Frontal cortex (tissue), 4 donors: ENCODE measurements at places on chromosomes 11 and 22.

- DNase-seq: no peak
Measured at GRCh38 chr11:64360448-64360921, 1.5 kb downstream of the RPS6KA4 start.

DNA sequence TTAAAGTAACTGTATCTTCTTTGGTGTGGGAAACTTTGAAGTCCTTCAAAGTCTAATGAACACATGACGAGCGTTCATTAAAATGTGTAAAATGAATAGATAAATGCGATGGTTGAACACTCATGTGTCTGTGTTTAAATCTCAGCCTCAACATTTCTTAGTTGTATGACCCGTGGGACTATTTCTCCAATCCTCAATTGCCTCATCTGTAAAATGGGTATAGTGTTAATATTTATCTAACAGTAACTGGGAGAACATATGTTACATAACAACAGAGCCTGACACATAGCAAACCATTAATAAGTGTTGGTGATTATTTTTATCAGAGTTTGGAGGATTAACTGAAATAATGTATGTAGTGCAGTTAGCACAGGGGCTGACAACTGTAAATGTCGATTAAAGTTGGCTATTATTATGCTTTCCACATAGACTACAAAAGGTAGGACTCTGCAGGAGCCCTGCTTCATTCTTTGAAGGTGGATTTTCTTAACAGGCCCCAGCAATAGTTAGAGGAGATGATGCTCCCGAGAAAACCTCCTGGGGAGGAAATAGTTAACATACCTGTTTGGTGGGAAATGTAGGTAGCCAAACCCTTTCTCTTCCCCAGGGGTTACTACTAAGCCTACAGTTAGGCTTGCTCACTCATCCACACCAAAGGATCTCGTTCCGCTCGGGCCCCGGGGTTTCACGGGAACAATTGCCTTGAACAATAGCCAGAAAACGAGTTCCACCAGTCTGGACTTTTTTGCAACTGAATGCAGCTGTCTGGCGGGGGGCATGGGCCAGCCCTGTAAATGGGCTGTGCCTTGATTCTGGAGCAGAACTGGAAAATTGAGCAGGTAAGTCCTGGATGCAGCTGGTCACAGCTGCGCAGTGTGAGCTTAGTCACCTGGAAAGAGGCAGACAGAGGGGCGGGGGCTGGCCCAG, 133.4 kb downstream of the DBX1 start:
- no peak for DNase-seq

- no peak for DNase-seq
Measured at GRCh38 chr11:8283465-8284230, 20.0 kb upstream of the LMO1 start.

DNA sequence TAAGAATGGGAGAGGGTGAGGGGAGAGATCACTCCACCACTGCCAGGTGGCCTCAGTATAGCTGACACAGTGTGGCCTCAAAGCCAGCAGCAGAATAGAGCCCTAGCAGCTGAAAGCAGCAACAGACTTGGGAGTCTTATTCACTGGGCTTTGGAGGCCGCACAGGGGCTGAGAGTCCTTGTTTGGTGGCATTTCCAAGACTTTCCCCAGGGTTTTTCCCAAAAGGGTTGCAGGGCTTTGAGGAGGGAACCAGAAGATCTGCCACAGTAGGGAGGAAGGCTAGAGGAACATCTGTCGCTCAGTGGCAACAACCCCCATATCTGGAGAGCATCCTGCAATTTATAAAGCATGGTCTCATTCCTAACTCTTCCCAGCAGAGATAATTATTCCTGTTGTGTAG, 35.0 kb upstream of the RCN1 start:
- no peak for DNase-seq

DNA sequence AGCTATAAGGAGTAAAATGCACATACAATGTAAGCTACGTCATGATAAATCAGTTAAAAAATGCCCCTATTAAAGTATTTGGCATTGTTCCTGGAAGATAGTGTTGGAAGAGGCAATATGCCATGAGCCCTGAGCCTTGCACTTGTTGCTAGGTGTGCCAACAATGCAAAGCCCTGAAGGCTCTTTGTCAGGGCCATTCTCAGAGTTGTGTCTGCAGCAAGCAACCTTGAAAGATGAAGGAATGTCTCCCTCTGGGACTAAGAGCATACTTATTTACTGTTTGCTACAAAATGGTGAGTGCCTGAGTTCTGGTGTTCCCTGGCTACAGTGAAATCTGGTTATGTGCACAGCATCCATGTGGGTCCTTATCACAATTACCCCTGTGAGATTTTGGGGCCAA, 322.3 kb upstream of the FAT3 start:
- no peak for DNase-seq

DNA sequence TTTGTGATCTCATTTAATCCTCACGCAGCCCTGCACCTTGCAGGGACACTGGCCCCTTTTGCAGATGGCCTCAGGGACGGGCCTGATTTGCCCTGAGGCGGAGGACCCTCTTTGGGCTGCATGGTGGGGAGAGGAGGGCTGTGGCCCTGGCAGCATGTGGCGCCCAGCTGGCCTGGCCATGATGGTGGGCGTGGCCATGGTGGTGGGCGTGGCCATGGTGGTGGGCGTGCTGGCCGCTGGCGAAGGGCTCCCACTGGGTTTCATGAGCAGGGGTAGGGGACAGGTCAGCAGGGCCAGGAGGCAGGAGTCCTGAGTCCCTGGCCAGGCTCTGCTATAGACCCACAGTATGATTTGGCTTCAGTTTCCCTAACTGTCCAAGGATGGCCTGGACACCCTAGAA, 13.1 kb downstream of the WNT11 start:
- no peak for DNase-seq

DNA sequence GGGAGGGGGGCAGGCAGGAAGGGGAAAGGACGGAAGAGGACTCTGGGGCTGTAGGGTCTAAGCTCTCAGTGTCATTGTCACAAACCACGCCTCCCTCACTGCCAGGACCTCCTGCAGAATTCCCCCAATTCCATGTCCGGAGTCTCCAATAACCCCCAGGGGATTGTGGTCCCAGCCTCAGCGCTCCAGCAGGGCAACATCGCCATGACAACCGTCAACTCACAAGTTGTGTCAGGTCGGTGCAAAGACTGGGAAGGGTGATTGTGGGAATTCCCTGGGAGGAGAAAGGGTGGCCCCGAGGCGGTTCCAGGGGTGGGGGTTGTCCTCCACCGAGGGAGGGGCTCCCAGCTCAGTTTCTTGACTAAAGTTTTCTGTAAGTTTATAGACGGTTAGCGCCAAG, 86.0 kb downstream of the FEZ1 start:
- no peak for DNase-seq

DNA sequence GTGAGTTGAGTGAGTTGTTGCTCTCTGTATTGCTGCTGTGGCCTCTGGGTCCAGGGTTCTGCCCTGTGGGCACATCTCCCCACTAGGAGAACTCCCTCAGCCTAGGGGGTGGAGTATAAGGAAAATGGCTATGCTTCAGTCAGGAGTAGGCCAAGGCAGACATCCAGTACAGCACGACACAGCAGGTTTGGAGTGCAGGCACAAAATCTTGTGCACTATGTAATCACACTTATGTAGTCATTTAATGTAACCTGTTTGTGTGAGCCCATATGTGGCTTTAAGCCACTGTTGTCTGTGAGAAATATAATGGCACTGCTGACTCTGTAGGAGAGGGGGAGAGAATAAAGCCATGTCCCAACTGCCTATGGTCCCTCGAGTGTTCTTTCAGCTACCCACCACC, 90.1 kb downstream of the CCDC83 start:
- DNase-seq: no peak

DNA sequence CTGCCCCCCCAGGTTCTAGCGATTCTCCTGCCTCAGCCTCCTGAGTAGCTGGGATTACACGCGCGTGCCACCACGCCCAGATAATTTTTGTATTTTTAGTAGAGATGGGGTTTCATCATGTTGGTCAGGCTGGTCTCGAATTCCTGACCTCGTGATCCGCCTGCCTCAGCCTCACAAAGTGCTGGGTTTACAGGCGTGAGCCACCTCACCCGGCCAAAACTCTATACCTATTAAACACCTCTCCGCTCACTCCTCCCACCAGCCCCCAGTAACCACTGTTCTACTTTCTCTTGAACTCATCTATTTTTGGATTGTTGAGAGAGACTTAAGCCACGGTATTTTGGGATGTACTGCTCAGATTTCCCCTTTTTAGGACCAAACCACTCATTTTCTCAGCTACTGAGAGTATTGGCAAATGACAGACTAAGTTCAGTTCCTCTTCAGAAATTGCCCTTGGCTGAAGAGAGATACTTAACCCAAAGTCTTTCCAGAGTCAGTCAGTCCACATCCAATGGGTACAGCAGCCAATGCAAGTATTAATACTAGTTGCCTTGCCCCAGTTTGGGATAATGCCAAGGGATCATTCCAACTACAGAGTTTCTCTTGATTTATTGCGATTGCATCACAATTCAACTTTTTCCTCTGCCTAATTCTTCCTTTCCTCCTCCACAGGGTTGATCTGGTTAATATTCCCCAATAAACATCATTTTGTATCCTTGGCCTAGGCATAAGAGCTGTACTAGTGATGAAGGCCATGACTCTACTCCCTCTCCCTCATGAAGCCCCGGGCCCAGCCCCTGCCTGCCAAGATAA, 36.8 kb upstream of the CSTF3 start:
- no peak for DNase-seq

DNA sequence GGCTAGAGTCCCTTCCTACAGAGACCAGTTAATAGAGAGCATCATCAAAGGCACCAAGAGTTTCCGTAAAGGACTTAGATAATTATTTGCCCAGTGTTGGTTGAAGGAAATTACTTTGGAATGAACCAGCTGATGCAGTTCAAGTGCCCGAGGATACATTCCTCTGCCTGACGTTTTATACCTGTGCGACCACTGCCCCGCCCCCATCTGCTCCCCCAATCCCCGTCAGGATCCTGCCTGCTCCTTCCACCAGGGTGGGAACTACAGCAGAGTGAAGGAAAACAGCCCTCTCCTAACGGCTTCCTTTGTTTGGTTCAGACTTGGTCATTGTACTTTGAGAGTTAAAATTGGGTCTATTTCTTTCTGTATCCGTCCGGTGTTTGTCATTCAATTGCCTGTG, 761.5 kb downstream of the NTM start:
- DNase-seq: no peak

- no peak for DNase-seq
Measured at GRCh38 chr11:119461229-119461963, 38.4 kb upstream of the THY1 start.

GRCh38 chr11:31799435-31800397, 11.4 kb downstream of the PAX6 start:
- DNase-seq: no peak

DNA sequence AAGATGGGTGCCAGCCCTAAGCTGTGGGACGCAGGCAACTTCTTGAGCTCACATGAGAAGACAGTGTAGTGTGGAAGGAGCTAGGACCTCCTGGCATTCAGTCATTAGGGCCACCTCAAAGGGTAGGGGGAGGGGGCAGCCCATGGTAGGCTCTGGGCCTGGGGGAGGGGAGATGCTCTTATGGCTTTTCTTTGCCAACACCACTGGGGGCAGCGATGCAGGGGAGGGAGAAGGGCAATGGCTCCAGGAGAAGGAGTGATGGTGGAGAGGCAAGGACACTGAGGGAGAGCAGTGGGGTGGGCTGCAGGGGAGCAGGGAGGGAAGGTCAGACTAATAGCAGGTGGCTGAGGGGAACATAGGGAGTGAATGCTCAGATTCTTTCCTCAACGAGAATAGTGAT, 63.3 kb upstream of the SUSD2 start:
- no peak for DNase-seq

- DNase-seq: peak; percentile 82
Measured at GRCh38 chr22:37643225-37643847, 3.9 kb downstream of the SH3BP1 start.

GRCh38 chr11:76724171-76724768, 53.7 kb upstream of the LRRC32 start:
- DNase-seq: no peak

GRCh38 chr22:22773979-22774604, 113.5 kb upstream of the IGLL5 start:
- DNase-seq: no peak

DNA sequence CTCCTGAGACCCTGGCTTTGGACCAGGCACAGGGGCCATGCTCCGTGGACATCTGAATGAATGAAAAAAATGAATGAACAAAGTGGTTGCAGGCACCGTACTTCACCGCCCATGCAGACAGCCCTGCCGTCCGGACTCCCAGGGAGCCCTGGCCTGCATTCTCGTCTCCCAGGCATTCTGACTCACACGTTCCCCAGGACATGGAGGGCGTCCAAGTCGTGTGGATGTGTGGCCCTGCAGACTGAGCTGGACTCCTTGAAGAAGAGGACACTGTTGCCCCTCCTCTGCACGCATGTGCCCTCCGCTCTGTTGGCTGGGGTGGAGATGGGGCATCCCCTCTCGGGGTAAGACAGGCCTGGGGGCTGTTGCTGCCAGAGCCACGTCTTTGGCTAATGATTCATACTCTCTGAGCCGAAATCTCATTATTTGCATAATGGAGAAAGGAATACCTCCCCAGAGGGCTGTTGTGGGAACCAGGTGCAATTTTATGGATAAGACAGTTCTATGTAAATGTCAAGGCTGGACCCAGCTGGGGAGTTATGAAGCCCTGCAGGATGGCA, 49.7 kb downstream of the RTL6 start:
- DNase-seq: peak; percentile 63

- DNase-seq: no peak
Measured at GRCh38 chr11:32987851-32988250, 27.8 kb upstream of the DEPDC7 start.

DNA sequence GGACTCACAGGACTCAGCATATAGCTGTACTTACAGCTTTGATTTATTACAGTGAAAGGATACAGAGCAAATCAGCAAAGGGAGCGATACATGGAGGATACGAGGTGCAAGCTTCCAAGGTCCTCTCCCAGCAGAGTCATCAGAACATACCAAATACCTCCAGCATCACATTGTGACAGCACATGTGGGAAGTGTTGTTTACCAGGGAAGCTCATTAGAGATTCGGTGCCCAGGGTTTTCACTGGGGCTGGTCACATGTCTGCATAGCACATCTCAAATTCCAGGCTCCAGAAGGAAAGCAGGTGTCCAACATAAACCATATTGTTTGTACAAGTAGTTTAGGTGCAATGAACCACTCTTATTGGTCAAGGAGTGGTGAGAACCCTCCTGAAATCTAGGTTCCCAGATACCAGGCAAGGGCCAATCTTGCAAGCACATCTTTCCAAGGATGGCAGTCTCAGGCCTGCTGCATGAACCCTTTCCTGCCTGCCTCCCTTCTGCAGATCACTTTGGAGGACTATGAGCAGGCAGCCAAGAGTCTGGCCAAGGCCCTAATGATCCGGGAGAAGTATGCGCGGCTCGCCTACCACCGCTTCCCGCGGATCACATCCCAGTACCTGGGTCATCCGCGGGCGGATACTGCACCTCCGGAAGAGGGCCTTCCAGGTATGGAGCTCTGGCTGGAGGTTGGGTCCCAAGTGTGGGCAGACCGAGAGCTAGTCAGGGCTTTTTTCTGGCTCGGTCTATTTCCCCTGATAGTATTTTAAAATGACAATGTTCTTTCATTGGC, 26.7 kb downstream of the AMPD3 start:
- DNase-seq: no peak

DNA sequence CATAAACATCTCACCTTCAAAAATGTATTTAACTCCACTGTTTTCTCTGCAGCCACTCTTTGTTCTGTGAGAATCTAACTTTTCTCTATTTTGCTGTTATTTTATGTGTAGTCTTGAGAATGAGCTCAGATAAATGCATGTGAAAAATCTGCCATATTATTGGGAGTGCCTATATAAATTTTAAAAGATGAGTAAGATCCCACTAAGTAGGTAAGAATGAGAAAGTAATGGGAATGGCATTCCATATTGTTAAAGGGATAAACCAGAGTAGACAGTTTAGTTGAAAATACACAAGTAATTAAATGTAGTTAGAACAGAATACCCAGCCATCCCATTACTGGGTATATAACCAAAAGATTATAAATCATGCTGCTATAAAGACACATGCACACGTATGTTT, 817.2 kb downstream of the FAM181B start:
- DNase-seq: no peak

GRCh38 chr11:123062892-123063825, 1.2 kb upstream of the HSPA8 start:
- DNase-seq: no peak
